ENCODE measurements at places on chromosomes 3 and 15.
A peak's percentile ranks its signal among the peaks of the same experiment; 100 is the strongest.

GRCh38 chr3:101806491-101806890 lies 27.5 kb downstream of the NXPE3 start:
- no peaks in the 10 kb centered on the region for H3K4me1 ChIP-seq
- H3K27me3 ChIP-seq, result no peaks in the 10 kb centered on the region
- no peak for DNase-seq
- no peak overlapping the region for H3K4me3 ChIP-seq

DNA sequence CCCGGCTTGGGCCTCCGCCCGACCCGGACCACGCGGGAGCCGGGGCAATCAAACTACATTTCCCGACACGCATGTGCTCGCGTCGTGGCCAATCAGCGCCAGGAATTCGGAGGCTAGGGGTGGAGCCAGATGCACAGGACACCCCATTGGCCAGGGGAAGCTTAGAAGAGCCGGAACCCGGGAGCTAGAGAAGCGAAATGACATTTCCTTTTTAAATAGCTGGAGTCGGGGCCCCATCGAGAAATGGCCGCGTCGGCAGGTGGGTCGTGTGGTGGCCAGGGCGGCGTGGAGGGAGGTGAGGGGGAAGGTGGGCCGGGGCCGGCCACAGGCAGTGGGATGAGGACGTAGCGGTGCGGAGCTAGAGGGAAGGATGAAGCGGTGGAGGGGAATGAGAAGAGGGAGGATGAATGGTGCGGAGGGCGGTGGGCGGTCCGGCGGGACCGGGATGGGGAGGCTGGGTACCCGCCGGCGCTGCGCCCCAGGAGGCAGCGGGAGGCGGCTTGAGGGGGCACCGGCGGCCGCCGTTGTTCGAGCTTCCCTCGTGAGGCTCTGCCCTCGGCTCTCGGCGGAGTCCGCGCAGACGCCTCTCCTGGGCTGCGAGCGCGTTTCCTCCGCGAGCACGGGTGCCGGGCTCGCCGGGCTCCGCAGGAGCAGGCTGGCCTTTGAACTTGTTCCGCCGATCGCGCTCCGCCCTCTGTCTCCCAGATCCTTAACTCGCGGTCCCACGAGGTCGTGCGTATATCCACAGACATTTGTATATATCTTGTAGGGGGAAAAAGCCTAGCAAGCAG lies at the start of gene KBTBD8:
Gene KBTBD8 (plus strand): TSS at position 195 of the 791 bp plus-strand sequence. CDS start 49 bp downstream, at position 244.
- H3K27me3 ChIP-seq, result no peaks in the 10 kb centered on the region
- peak; percentile 100 for DNase-seq
- H3K4me1 ChIP-seq, result no peaks in the 10 kb centered on the region
- no peak within 1 kb of the TSS for H3K27ac ChIP-seq

GRCh38 chr15:82100111-82100929 lies 54.5 kb upstream of the MEX3B start:
- H3K36me3 ChIP-seq, result no peaks in the 10 kb centered on the region
- H3K27ac ChIP-seq, result no peak overlapping the region
- DNase-seq, result peak; percentile 21
- H3K27me3 ChIP-seq, result no peaks in the 10 kb centered on the region
- peaks cover 5% of the 10 kb centered on the region for H3K4me1 ChIP-seq

GRCh38 chr15:83010709-83011270 lies 649 bp downstream of the C15orf40 start:
- peak; percentile 87 for DNase-seq
- H3K27ac ChIP-seq, result peak overlapping the region; percentile 38
- no peaks in the 10 kb centered on the region for H3K36me3 ChIP-seq
- H3K4me1 ChIP-seq, result peaks cover 3% of the 10 kb centered on the region

DNA sequence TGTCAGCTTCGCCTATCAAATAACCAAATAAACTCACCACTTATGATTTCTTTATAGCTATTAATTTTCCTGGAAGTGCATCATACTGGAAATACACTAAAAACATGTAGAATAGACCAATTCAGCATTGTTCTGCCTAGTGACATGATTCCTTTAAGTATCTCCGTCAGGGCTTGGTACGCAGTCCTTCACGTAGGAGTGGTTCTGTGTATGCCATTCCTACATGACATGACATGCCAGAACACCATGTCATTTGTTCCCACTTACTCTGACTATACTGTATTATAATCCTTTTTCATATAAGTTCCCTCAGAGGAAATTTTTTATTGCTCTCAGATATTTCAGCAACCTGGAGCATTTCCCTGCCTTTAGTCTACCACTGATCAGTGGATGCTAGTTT lies 230.7 kb upstream of the EPHA3 start:
- no peaks in the 10 kb centered on the region for H3K27me3 ChIP-seq
- no peak for DNase-seq
- no peak overlapping the region for H3K27ac ChIP-seq
- no peaks in the 10 kb centered on the region for H3K36me3 ChIP-seq

- no peaks in the 10 kb centered on the region for H3K4me1 ChIP-seq
- no peaks in the 10 kb centered on the region for H3K27me3 ChIP-seq
- H3K27ac ChIP-seq, result no peak overlapping the region
- DNase-seq, result no peak
- no peak overlapping the region for H3K4me3 ChIP-seq
Observed at GRCh38 chr3:27319847-27320526, 49.2 kb downstream of the NEK10 start.

DNA sequence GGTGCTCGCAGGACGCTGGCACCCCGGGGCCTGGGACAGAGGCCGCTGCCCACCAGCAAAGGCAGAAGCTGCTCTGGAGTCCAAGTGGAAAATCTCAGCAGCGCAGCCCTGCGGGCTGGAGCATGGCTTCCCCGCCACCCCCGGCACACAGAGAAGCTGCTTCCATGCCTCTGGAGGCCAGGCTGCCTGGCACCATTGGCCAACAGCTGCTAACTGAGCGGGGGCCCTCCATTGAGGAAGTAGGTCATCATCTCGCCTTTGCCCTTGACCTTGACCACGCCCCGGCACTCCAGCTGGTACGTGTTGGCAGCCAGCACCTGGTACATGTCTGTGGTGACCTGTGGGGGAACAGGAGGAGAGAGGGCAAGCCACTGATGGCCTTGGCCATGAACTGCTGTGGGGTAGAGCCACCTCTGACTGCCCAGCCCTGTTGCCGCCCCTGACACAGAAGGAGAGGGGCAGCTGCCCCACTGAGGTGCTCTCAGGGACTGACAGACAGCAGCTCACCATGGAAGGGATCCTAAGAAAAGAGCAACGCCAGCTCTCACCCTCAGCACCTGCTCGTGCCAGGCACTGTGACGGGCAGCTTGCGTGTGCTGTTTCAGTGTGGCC lies 82.8 kb downstream of the SEC22A start:
- DNase-seq, result no peak
- no peaks in the 10 kb centered on the region for H3K4me1 ChIP-seq
- H3K27me3 ChIP-seq, result no peaks in the 10 kb centered on the region
- no peak overlapping the region for H3K4me3 ChIP-seq

- no peaks in the 10 kb centered on the region for H3K36me3 ChIP-seq
- H3K27ac ChIP-seq, result no peak overlapping the region
- peaks cover 5% of the 10 kb centered on the region for H3K4me1 ChIP-seq
- no peak for DNase-seq
- no peaks in the 10 kb centered on the region for H3K27me3 ChIP-seq
Observed at GRCh38 chr15:57367556-57367955, 8.7 kb upstream of the CGNL1 start.

GRCh38 chr3:171231361-171231760 lies 204.8 kb upstream of the SLC2A2 start:
- no peak overlapping the region for H3K27ac ChIP-seq
- H3K27me3 ChIP-seq, result no peaks in the 10 kb centered on the region
- no peaks in the 10 kb centered on the region for H3K36me3 ChIP-seq
- peaks cover 8% of the 10 kb centered on the region for H3K4me1 ChIP-seq
- no peak for DNase-seq

GRCh38 chr3:35787936-35788335 lies 148.6 kb downstream of the ARPP21 start:
- H3K27ac ChIP-seq, result no peak overlapping the region
- no peaks in the 10 kb centered on the region for H3K27me3 ChIP-seq
- no peak overlapping the region for H3K4me3 ChIP-seq
- no peak for DNase-seq
- H3K4me1 ChIP-seq, result no peaks in the 10 kb centered on the region

GRCh38 chr15:101583284-101583683 lies 68.9 kb downstream of the TM2D3 start:
- H3K36me3 ChIP-seq, result no peaks in the 10 kb centered on the region
- DNase-seq, result no peak
- H3K4me1 ChIP-seq, result no peaks in the 10 kb centered on the region
- no peak overlapping the region for H3K4me3 ChIP-seq
- no peaks in the 10 kb centered on the region for H3K27me3 ChIP-seq

Measured in mesendoderm (in vitro differentiated cells).